ENCODE measurements at places on chromosomes 4 and X. TPM values are rescaled to one million over a fixed set of nuclear protein-coding genes. Genes with fewer than 3 reads are reported as not detected.

Gene PCDH7
- 4.0 TPM for total RNA-seq

Gene USP53
- total RNA-seq = 36.8 TPM

Gene SH3D19
- total RNA-seq = 9.4 TPM

Gene NDP
- total RNA-seq = 0.10 TPM

Gene CRMP1
- 0.25 TPM for total RNA-seq

Gene DIPK2B
- total RNA-seq = 0.17 TPM

Gene KIAA1210
- total RNA-seq = not detected

Gene TNIP3
- 0.35 TPM for total RNA-seq

Gene ADGRG2
- not detected for total RNA-seq

Gene TCEAL7
- total RNA-seq = 8.2 TPM

Gene SORCS2
- 11.0 TPM for total RNA-seq

Gene PROM1
- total RNA-seq = 61.6 TPM

Gene ACE2
- 3.0 TPM for total RNA-seq

Gene DCLK2
- 2.7 TPM for total RNA-seq

Gene HMX1
- total RNA-seq = not detected

Gene SASH3
- not detected for total RNA-seq

Gene AFF2
- total RNA-seq = 0.35 TPM

Gene MSANTD1
- total RNA-seq = 0.99 TPM

Gene CDX4
- not detected for total RNA-seq

Gene ADH6
- total RNA-seq = 1.1 TPM

Gene ZCCHC12
- 0.05 TPM for total RNA-seq

Gene CXCL1
- 254 TPM for total RNA-seq

Gene FGD1
- 1.7 TPM for total RNA-seq

Gene ANXA10
- not detected for total RNA-seq

Gene PTPN13
- 58.7 TPM for total RNA-seq

Gene LGI2
- total RNA-seq = under 0.01 TPM

Gene HPSE
- 3.8 TPM for total RNA-seq

Gene ASB12
- total RNA-seq = not detected

Gene UGT2A1
- not detected for total RNA-seq

Gene DCAF12L2
- total RNA-seq = 0.87 TPM

Gene CWH43
- total RNA-seq = 13.7 TPM

Gene PRRG3
- not detected for total RNA-seq

Gene MAGEA8
- total RNA-seq = not detected

Gene SLC34A2
- total RNA-seq = 102 TPM

Gene ASIC5
- total RNA-seq = not detected

Gene MAGEA3
- not detected for total RNA-seq

Gene PCDH10
- 0.17 TPM for total RNA-seq

Gene FRMD7
- total RNA-seq = not detected

Gene NDNF
- total RNA-seq = not detected

Gene IL3RA
- not detected for total RNA-seq

Gene DCUN1D4
- total RNA-seq = 81.4 TPM

Gene SLC6A8
- 9.2 TPM for total RNA-seq

Gene TRIM75
- not detected for total RNA-seq

Gene TCP11X2
- not detected for total RNA-seq

Gene PPEF1
- not detected for total RNA-seq

Gene SHOX
- total RNA-seq = not detected
